ENCODE measurements at places on chromosomes 11 and 22. TPM values are rescaled to one million over a fixed set of nuclear protein-coding genes. Genes with fewer than 3 reads are reported as not detected.

- DNase-seq: no peak
Observed at GRCh38 chr22:44496844-44497217, 1.2 kb downstream of the RTL6 start.

DNA sequence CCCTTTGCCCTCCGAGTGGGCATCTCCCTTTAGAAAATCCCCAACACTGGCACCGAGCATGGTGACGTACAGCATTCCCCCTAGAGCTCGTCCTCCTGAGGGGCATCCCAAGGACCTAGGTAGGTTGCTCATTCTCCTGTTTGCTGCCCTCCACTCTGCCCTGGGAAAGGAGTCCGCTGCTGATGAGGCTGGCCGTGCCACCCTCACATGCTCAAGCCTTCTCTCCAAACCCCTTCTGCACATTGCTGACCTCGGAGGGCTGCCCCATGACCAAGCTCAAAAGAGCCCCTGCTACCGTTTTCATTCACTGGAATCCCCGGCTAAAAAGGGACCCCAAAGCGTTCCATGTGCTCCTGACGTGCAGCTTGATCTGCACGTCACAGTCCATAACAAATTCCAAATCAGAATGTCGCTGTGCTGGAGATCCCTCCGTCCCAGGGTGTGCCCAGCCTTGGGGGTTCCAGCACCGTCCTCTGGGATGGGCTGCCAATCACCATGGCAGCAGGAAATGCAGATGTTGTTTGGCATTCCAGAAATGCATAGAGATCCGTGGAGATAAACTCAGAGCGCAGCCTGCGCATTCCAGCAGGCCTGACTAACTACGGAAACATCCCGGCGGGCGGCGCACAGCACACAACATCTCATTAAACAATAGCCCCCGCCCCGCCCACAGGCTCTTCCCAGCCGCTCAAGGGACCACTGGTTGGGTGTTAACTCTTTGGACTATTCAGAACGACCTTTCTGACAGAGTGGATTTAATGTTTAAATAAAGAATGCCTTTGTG, 26.3 kb upstream of the GNB1L start:
- DNase-seq: peak; percentile 96

DNA sequence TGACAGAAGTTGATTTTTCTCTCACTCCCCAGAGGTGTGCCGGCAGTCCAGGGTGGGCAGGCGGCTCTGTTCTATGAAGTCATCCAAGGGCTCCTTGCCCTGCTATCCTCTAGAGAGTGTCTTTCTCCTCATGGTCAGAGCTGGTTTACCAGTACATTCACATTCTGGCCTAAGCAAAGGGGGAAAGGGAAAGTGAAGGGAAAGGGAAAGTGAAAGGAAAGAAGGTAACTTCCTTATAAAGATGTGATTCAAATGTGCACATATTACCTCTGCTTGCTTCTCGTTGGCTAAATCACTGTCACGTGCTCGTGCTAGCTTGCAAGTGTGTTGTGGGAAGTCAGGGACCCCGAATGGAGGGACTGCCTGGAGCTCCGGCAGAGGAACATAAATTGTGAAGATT, 2.9 kb upstream of the HTATIP2 start:
- no peak for DNase-seq

DNA sequence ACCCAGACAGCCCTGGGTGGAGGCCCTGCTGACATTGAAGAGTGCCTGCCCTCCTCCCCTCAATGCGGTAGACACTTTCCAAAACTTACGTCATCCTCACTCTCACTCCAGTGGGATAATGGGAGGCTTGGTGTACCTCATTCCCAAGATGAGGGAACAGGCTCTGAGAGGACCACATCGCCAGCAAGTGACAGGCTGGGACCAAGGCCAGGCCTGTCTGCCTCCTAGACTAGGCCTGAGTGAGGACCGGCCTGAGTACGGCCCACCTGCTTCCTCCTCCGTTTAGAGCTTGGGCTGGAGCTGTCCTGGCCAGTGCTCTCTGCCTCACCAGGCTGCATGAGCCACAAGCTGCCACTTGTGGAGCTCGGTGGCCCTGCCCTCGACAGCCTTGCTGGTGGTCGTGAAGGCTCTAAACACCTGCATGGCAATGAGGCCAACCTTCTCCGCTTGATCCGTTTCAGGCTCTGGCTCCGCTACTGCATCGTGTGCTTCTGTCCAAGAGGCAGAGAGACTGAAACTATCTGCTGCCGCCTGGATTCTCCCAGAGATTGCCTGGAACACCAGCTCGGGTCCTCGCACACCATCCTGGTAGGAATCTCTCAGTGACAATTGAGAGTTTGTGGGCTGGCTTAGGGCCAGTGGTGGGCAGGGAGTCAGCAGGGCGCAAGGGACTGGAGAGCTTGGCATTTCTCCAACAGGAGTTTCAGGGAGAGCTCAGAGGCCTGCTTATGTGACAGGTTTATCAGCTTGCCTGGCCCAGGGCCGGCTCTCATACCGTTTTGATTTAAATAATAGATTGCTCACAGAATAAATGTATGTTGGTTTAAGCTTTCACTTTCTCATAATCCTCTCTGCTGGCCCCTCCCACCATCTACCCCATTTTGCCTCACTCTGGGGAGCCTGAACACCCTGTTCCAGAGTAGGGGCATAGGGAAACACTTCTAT, 9.4 kb downstream of the LRRC75B start:
- no peak for DNase-seq

- DNase-seq: peak; percentile 74
Observed at GRCh38 chr11:80414181-80415165, 973.6 kb upstream of the TENM4 start.

- DNase-seq: no peak
Observed at GRCh38 chr22:49655168-49655812, 172.4 kb downstream of the BRD1 start.

DNA sequence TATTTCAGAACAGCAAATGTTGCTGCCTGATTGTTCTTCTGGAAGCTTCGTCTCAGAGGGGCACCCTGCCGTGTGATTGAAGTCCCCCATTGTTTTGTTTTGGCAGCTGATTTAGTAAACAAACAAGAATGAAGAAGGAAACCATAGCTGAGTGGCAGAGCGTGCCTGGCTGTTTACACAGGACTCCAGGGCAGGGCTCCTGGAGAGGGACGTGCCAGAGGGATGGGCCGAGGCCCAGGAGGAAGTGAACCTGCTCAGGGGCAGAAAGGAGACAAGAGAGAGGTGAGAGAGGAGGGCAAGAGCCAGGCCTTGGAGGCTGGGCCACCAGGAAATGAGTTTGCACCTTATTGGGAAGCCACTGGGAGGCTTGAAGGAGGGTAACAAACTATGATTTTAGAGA, 85.5 kb upstream of the B3GAT1 start:
- no peak for DNase-seq

GRCh38 chr11:65382804-65383368, 440 bp upstream of the SLC25A45 start:
- no peak for DNase-seq

- DNase-seq: no peak
Observed at GRCh38 chr11:109960831-109961230, 132.4 kb upstream of the ZC3H12C start.

- no peak for DNase-seq
Observed at GRCh38 chr11:75667255-75667830, 1.5 kb downstream of the MAP6 start.

DNA sequence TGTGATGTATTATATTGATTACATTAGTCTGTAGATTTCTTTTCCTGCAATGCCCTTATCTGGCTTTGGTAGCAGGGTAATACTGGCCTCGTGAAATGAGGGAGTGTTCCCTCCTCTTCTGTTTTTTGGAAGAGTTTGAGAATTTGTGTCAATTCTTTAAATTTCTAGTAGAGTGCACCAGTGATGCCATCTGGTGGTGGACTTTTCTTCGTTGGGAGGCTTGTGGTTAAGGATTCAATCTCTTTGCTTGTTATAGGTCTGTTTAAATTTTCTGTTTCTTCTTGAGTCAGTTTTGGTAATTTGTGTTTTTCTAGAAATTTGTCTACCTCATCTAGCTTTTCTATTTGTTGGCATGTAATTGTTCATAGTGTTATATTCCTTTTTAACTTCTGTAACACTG, 18.9 kb downstream of the SHANK3 start:
- peak; percentile 61 for DNase-seq

- DNase-seq: peak; percentile 60
Observed at GRCh38 chr11:65500387-65501185, 1.7 kb downstream of the MALAT1 start.

DNA sequence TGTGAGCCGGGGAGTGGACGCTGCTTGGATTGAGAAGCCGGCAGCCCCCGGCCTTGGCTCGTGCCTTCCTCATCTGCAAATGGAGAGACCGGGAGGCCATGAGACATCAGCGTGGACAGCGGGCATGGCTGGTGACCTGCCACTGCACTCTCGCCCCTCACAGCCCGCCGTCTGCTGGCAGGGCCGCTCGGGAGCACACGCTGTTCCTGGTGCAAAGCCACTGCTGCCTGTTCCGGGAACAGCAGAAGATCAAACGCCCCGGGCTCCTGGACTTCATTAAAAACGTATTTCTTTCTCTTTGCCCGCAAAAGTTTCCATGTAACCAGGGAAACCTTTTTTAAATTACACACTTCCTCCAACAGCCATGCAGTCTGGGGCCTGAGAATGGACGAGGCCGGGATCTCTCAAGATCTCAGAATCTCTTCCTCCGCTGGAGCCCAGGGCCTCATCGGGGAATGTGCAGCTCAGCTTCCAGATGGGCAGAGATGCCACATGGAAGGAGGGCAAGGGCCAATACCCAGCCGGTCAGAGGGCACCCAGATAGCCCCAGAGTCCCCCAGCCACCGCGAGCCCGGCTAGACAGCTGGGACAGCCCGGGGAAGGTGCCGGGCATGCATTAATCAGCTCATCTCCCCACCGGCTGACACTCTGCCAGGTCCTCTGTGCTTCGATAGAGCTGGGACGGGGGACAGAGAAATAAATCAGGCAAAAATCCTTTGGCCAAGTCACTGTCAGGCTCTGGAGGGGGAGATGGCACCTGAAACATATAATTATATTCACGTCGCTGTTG, 62.8 kb upstream of the PRR5 start:
- peak; percentile 36 for DNase-seq

DNA sequence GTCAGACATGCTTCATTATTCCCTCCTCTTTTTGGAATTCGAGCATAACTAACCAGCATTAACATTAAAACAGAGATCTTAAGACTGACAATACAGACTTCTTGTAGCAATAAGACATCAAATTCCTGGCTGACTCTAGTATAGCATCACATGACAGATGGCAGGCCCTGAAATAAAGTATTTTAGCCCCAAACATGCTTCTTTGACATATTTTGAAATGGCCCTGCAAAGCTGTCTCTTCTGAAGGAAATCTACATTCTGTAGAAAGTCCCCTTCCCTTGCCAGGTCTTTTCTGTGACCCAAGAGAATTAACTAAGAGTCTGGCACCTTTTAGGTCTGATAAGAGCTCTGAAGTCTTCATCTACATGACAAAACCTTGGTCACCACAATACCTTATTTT, 38.5 kb upstream of the GNAZ start:
- DNase-seq: no peak

DNA sequence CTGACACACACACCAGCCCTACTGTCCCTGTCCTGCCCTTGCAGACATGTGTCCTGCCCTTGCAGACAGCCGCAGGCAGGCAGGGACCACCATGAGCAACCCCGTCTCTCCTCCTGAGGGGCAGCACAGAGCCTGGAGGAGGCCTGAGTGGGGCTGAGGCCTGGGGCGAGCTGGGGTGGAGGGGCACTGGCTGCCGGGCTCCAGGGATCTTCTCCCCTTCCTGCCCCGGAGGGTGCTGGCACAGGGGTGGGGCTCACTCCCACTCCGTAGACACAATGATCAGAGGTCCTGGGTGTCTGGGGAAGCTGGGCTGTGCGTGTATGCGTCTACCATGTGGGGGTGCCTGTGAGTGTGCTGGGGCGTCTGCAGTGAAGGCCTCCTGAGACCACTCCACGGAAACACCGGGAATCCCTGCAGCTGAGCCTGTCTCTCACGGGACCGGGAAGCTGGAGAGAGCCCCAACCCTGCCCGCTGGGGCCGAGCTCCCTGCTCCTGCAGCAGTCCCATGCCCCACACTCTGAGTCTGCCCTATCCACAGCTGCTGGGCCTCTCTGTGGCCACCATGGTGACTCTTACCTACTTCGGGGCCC, 588 bp downstream of the TSPAN32 start:
- DNase-seq: no peak

DNA sequence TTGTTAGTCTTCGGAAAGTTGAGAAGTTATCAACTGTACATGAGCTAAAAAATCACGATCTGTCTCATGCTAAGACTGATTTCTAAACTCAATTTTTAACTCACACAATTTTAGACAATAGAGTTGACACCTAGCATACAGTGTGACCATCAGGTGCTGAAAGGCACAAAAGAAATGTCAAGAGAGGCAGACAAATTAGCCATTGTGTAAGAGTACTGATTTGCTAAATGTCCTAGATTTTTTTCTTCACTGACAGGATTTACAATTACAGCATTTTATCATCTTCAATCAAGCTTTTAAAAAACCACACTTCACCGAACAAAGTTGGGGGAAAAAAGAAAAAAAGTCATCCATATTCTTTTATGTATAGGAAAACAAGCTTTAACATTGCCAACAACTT, 7.0 kb downstream of the LGR4 start:
- DNase-seq: no peak

DNA sequence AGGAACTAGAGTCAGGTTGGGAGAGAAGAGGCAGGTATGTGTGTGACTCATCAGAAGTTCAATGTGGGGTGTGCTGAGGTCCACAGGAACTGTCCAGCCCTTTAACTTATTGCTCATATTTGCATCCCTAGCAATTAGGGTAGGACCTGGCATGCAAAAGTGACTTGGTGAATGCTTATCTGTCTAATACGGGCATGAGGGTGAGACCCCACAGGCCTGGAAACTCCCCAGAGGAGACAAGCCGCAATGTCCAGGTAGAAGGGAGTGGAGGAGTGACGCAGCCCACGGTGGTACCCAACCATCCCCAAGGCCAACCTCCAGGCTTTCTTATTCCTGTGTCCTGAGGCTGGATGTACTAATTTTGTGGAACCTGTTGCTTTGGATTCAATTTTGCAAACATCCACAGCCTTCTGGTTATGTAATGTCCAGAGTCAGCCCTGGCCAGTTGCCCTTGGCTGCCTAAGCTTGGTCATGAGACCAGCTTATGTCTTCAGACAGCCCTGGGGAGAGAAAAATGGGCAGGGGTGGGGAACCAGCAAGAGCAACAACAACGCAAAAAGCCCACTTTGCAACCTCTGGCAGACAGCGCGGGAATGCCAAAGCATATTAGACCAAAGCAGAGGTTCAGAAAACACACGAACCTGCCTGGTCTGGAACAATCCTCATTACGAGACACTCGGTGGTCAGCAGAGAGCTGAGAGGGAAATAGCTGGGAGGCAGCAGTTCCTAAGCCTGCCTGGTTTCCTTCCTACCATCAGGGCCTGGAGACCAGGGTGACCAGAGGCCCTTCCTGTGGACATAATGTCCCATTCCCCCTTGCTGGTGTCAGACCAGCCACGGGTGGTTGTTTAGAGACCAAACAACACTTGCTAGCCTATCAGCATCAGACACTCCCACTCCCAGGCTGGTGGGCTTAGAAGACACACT, 49.3 kb downstream of the TIMP3 start:
- DNase-seq: no peak

- no peak for DNase-seq
Observed at GRCh38 chr11:1669546-1670218, 27.3 kb upstream of the KRTAP5-6 start.

Gene B3GAT3
- total RNA-seq: 35.0 TPM

Gene TMEM86A
- total RNA-seq: 2.6 TPM

Gene P2RY6
- total RNA-seq: 0.30 TPM

Gene AP2A2
- 92.6 TPM for total RNA-seq

Gene UBQLNL
- total RNA-seq: 0.28 TPM

Gene TRPM5
- total RNA-seq: not detected

Gene KRTAP5-10
- not detected for total RNA-seq

Gene PYGM
- total RNA-seq: 0.39 TPM

Gene PARVG
- not detected for total RNA-seq

Gene YDJC
- total RNA-seq: 23.8 TPM

Gene CRYBB1
- not detected for total RNA-seq

Gene FOLR1
- total RNA-seq: not detected

Gene UPB1
- 0.30 TPM for total RNA-seq

Gene AMPD3
- total RNA-seq: 2.5 TPM

Gene CALCA
- not detected for total RNA-seq
